ENCODE measurements at places on chromosomes 12 and 14. TPM values are rescaled to one million over a fixed set of nuclear protein-coding genes. Genes with fewer than 3 reads are reported as not detected.

KRT72 gene
- total RNA-seq = not detected

KRT75 gene
- not detected for total RNA-seq

PTPRQ gene
- total RNA-seq = 1.1 TPM

TSHR gene
- total RNA-seq = not detected

MPHOSPH9 gene
- total RNA-seq = 77.6 TPM

GPR162 gene
- 0.16 TPM for total RNA-seq

DNA sequence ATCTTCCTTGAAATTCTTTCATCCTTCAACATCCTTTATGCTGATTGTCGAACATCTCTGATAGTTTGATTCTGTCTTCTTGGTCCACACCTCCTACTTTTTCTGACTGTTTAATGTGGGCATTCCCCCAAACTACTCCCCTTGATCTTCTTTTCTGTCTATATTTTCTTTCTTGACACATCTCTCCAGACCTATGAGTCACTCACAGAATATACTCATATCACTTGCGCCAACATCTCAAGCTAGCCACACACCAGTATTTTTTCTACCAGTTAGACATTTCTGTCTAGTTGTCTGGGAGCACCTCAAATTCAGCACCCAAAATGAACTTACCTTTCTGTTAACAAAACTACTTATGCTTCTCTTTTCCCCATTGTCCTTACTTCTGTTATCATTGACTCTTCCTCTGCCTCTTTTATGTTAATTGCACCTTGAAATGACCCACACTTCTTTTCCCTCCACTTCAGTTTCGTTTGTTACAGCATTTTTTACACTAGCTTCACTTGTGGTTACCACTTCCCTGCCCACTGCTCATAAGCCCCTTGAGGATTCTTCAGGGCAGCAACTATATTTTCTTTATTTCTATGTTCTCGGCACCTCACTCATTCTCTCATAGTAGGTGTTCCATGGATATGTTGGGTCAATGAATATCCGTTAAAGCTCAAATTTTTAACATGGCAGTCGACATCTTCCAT is 33.5 kb downstream of the TSHR start:
- no peaks in the 10 kb centered on the region for H3K36me3 ChIP-seq
- H3K27ac ChIP-seq = no peak overlapping the region
- DNase-seq = no peak
- H3K4me1 ChIP-seq = no peaks in the 10 kb centered on the region
- no peak overlapping the region for H3K4me3 ChIP-seq
- no peaks in the 10 kb centered on the region for H3K27me3 ChIP-seq

GRCh38 chr12:47269916-47270315 is 190.2 kb upstream of the AMIGO2 start:
- DNase-seq = no peak
- no peak overlapping the region for H3K4me3 ChIP-seq
- peak overlapping the region; percentile 90 for H3K27ac ChIP-seq
- H3K27me3 ChIP-seq = no peaks in the 10 kb centered on the region

DNA sequence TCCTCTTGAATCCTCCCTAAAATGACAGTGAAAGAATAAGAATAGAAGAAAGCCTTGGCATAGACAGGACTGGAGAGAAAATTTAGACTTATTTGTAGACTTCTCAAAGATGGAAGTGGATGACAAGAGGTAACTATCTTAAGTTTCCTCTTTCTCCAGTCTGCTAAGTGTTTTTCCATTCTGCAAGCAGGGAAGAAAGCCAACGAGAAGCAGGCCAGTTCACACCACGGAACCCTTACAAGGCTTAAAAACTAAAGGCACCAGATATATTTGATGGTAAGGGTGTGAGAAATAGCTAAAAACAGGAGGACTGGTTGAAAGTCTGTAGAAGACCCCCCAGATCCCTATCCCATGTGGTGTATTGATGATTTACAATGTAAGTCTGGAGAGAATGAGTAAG is 82.9 kb upstream of the GPHB5 start:
- DNase-seq = no peak
- peaks cover 7% of the 10 kb centered on the region for H3K36me3 ChIP-seq
- H3K4me3 ChIP-seq = no peak overlapping the region
- no peak overlapping the region for H3K27ac ChIP-seq
- H3K4me1 ChIP-seq = 0 out of 2 replicates have a peak, but pooled peaks cover 4% of the 10 kb centered on the region

DNA sequence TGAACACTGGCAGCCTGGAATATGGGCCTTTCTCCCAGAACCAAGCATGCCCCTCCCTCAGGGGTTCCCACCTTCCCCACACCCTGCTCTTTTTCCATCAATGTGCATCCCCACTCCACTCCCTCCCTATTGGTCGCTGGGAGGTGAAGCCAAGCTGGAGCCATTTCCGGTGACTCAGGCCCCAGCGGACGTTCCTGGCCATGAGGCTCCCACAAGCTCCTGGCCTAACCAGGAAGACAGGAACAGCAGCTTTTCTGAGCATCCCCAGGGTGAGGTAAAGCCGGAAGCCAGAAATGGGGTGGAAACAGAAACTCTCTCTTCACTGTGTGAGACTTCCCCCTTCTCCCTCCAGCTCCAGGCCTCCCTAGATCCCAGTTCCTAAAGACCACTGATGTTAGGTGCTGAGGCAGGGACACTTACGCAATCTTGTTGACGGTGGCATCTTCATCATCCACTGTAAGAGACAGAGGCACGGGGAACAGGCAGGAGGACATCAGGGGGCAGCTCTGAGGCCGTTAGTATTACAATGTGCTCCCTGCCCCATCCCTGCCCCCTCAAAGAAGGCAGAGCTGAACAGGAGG is 5.1 kb downstream of the LMBR1L start:
- H3K4me3 ChIP-seq = no peak overlapping the region
- H3K27ac ChIP-seq = no peak overlapping the region
- peaks cover 13% of the 10 kb centered on the region for H3K4me1 ChIP-seq
- no peaks in the 10 kb centered on the region for H3K27me3 ChIP-seq
- H3K36me3 ChIP-seq = peaks cover 27% of the 10 kb centered on the region

Data from SJSA1 (cell line).